ENCODE measurements at places on chromosomes 5 and 9.

DNA sequence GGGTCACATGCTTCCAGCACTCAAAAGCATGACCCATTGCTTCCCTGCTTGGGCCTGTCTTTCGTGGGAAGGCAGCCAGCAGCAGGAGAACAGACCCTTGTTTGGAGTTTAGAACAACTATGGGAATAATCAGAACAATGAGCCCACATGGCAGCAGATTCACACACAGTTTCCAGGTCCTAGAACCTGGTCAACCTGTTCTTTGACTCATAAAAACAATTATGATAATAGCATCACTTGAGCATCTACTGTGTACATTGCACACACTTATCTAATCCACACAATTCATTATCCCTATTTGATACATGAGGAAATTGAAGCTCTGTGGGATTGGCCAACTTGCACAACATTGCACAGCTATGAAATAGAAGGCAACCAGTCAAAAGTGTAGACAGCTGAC is 41.7 kb downstream of the KLF4 start:
- no peak for DNase-seq

GRCh38 chr5:131571669-131572168 is 63.3 kb downstream of the RAPGEF6 start:
- DNase-seq: no peak

GRCh38 chr9:96884443-96884842 is 30.1 kb upstream of the ZNF782 start:
- no peak for DNase-seq

- no peak for DNase-seq
These were observed 78.4 kb downstream of the BOD1 start for GRCh38 chr5:173538018-173538417.

DNA sequence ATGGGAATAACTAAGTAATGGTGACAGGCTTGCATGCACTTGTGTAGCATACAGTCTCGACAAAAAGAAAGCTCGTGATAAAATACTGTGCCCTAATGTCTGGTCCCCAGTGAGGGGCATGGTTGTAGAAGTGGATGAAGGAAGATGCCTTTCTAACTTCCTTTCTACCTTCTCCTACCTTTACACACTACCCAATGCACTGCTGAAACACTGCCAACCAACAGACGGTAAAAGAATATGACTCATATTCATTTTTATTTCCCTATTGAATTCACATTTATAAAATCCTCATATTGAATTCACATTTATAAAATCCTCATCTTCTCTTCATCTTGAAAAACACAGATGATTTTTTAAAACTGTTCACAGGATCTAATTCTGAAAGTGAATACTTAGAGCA is 223.0 kb downstream of the PJA2 start:
- DNase-seq: no peak

DNA sequence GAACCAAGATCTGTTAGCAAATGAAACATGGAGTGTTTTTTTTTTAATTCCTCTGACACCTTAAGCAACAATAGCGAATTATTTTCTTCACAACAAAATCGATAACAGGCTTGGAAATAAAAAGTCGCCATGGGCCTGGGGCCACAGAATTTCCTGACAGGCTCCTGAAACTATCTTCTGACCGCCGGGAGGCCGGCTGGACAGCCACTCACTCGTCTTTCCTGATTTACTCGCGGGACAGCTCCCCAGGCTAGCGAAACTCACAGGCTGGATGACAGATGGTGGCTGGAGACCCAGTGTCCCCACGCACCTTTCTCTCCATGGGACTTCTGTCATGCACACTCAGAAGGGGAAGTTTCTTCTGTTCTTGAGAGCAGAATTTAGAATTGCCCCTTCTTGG is 143.3 kb upstream of the IRX2 start:
- no peak for DNase-seq

DNA sequence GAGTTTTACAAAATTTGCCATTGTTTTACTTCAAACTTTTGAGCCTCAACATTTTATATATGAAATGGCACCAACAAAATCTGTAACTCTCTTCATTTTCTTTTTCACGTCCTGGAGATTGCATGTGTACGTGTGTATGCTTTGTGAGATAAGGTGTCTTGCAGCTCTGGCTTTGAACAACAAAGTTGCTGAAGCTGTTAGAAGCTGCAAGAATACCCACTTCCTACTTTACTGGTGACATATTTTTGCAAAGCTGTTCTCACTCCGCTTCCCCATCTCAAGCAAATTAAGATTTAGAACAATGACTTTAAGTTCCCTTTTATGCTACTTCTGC is 41.8 kb downstream of the FYB1 start:
- no peak for DNase-seq

All from NAMALWA (cell line).